ENCODE measurements at places on chromosomes 13 and 19. TPM values are rescaled to one million over a fixed set of nuclear protein-coding genes. Genes with fewer than 3 reads are reported as not detected.
A peak's percentile ranks its signal among the peaks of the same experiment; 100 is the strongest.

DNA sequence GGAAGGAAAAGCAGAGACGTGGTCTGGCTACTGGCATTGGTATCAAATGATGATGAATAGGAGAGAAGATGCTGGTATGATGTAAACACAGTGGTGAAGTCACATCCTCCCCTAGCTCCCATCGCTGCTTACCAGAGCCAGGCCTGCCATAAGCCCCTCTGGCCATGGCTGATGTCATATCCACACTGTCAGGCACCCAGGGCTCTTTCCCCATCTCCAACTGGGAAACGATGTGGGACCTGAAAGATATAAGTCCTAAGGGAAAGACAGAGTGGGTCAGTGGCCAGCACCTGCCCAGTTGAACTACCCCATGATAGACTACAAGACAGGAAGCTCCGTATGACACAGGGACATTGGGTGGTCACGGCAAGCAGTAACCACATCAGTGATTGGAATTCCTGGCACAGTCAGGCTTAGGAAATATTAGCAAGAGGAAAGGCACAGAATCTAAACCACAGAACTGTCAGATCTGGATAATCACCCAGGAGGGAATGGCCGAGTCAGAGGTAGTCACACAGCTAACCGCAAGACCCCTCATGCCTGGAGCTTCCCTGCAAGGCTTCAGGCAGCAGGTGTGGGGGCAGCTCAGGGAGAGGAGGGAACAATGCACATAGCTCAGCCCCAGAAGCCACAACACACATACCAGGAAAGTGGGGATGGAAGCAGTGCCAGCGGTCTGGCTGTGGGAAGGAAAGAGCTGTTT, 3.8 kb downstream of the ZNF792 start:
- no peak for DNase-seq

The LCP1 gene
- total RNA-seq: 0.63 TPM

The OR10H1 gene
- total RNA-seq: not detected

The ZNF625 gene
- 5.3 TPM for total RNA-seq

GRCh38 chr19:688214-688613, 7.0 kb downstream of the PRSS57 start:
- DNase-seq: no peak

The NCCRP1 gene
- not detected for total RNA-seq

GRCh38 chr13:73748404-73748803, 385.8 kb downstream of the KLF12 start:
- no peak for DNase-seq

- no peak for DNase-seq
Measured at GRCh38 chr19:35615036-35615435, 2.5 kb downstream of the HAUS5 start.

GRCh38 chr19:38888876-38889275, 10.5 kb downstream of the SIRT2 start:
- no peak for DNase-seq

GRCh38 chr13:106911627-106912026, 343.7 kb upstream of the ARGLU1 start:
- DNase-seq: no peak

GRCh38 chr13:27043013-27043412, 128.6 kb downstream of the USP12 start:
- peak; percentile 95 for DNase-seq

- DNase-seq: no peak
Measured at GRCh38 chr19:53332484-53332883, 1.1 kb upstream of the ZNF845 start.

The ADAMTSL5 gene
- total RNA-seq: not detected

- DNase-seq: no peak
Measured at GRCh38 chr13:74466020-74466419, 331.8 kb upstream of the KLF12 start.

DNA sequence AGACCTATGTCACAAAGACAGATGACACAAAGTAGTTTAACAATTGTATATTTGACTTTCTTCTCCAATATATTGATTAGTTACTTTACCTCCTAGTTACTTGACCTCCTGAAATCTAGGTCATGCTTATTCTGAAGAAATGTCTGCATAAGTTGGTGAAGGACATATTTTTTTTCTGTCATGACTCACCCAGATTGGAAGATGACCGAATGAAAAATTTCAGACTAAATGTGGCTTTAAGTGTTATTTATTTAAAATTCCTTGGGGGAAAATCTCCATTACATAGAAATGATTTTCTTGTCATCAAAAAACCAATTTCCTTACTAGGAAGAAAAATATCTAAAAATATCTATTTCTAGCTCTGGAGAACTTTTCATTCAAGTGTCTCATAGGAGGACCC, 217.1 kb downstream of the POSTN start:
- DNase-seq: no peak

DNA sequence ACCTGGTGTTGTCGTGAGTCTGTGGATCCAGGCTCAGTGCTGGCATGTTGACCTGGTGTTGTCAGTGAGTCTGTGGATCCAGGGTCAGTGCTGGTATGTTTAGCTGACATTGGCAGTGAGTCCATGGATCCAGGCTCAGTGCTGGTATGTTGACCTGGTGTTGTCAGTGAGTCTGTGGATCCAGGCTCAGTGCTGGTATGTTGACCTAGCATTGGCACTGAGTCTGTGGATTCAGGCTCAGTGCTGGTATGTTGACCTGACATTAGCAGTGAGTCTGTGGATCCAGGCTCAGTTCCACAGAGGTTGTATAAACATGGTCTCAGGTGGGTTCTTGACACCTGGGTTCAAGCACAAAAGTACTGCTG, 16.8 kb upstream of the PDCD2L start:
- no peak for DNase-seq

The MPND gene
- 0.52 TPM for total RNA-seq

DNA sequence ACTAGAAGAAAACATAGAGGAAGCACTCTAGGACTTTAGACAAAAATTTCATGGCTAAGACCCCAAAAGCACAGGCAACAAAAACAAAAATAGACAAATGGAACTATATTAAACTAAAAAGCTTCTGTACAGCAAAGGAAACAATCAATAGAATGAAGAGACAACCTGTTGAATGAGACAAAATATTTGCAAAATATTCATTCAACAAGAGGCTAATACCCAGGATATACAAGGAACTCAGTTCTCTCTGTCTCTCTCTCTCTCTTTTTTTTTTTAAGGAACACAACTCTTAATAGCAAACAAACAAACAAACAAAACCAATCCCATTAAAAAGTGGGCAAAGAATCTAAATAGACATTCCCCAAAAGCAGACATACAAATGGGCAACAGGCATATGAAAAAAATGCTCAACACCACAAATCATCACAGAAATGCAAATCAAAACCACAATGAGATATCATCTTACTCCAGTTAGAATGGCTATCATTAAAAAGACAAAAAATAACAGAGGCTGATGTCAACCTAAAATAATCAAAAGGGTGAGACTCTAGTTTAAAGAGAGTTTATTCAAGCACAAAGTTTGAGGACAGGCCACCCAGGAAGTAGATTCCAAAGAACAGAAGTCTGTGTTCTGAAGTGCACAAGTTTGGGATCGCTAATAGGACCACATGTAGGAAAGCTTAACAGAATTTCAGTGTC, 27.1 kb upstream of the SLC7A9 start:
- DNase-seq: no peak

GRCh38 chr19:55046975-55047622, 9.0 kb upstream of the GP6 start:
- no peak for DNase-seq

DNA sequence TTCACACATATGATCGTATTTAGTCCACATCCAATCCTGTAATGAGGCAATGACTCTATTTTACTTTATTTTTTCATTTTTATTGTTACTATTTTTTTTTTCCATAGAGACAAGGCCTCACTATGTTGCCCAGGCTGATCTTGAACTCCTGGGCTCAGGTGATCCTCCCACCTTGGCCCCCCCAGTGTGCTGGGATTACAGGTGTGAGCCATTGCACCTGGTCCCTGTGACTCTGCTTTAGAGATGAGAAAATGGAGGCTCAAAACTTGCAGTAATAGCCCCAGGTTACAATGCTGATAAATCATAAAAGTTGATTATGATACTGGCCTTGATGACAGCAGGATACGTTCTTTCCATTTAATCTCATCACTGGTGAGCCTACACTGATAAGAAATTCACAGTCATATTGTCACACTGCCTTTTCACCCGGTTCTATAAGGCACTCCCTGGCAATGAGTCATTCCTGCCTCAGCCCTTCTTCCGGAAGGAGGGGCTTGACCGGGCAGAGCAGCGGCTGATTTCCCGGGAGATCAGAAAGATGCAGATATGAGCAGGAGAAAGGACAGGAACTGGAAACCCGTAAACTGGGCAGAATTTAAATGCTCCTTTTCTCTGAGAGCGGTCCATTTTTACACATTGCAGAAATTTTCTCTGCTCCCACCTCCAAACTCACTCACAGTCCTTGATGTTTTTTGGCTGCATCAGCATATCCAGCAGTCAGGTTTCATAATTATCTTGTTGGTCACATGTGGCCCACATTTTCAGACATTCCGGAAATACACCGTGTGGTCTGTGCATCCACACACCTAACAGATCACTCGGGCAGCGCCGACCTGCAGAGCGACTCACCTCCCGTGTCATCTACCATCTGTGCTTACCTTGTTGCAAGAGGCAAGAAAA, 616.4 kb downstream of the EFNB2 start:
- DNase-seq: peak; percentile 8

The SIAH3 gene
- total RNA-seq: not detected

- DNase-seq: no peak
Measured at GRCh38 chr19:15885919-15886318, 12.0 kb downstream of the CYP4F2 start.

DNA sequence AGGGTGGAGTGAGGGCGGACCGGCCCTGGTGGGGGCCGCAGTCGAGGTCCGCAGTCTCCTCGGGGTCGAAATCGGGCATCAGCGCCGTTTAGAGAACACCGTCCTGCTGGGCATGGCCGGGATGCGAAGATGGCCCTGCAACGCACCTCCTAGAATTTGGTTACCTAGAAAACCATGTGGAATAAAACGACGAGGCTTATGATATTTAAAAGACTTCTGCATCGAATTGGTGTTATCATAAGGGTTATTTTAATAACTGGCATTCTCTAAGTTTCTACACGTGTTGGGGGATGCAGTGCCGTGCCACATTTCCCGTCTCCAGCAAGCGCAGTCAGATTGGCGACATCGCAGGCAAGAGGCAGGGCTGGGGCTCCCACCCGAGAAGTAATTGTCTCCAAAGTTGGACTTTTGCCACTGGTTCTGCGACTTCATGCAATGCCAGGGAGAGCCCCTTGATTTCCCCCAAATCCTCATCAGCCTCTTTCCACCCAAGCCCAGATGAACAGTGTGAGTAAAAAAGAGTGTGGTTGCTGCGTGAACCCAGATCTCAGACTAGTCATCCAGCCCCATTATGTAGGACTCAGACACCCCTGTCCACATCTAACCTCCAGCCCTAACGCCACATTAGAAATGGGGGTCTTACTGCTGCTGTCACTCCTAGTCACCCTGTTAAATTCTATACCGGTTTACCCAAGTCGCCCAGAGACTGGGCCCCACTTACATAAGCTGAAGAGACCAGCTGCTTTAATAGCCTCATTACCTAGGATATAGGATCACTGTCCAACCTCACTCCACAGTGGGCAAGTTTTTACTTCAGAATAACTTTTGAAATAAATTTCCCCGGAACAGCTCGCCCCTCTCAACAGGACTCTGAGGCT, 571 bp upstream of the DHRS12 start:
- no peak for DNase-seq

GRCh38 chr13:114259974-114260373, 21.4 kb upstream of the UPF3A start:
- DNase-seq: no peak

The NLRP4 gene
- not detected for total RNA-seq

GRCh38 chr13:94009701-94010100, 469.8 kb downstream of the DCT start:
- no peak for DNase-seq

DNA sequence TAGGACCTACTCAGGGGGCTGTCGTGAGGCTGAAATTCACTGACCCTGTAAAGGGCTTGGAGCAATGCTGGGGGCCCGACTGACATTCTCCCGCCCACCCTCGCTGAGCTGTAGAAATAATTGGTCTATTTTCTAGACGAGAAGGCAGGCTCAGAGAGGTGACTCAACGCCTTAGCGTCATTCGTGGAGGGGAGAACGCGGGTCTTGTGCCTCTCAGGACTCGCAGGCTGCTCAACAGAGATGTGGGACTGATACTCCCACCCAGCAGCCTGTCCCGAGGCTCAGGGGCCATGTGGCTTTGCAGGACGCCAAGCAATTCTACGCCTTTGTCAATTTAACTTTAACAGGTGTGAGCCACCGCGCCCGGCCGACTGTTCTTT, 23.6 kb upstream of the ASPDH start:
- DNase-seq: no peak

The LPAR2 gene
- total RNA-seq: not detected

GRCh38 chr19:30102239-30102638, 160.2 kb downstream of the URI1 start:
- DNase-seq: no peak

GRCh38 chr19:17294051-17294891, 9.0 kb downstream of the ABHD8 start:
- peak; percentile 43 for DNase-seq

The LIN7B gene
- 20.4 TPM for total RNA-seq

The ZNF492 gene
- not detected for total RNA-seq

GRCh38 chr19:30341611-30342201, 30.5 kb upstream of the ZNF536 start:
- no peak for DNase-seq

- DNase-seq: no peak
Measured at GRCh38 chr13:27923794-27924528, 4.2 kb downstream of the PDX1 start.

The PTH2 gene
- total RNA-seq: not detected

The RETN gene
- not detected for total RNA-seq

- no peak for DNase-seq
Measured at GRCh38 chr19:5393088-5393487, 52.5 kb upstream of the PTPRS start.

DNA sequence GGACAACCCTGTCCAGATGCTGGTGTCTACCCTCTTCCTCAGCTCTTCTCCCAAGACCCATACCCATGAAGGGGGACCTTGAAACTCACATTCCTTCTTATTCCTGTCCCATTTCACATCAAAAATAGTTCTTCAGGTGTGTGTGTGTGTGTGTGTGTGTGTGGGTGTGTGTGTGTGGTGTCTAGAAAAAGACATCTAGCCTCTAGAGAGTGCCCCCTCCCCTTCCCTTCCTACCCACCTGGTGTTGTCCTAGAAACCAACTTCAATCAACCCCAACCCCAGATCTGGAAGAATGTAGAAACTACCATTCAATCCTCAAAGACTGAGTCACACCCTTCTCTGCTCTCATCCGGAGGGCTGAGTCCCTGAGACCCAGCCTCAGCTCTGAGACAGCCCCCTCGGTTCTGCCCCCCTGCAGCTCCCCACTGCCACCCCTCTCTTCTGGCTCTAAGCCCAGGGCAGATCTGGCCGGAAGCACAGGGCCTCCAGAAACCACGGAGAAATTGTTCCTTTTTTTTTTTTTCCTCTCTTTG, 3.5 kb downstream of the KCNN4 start:
- DNase-seq: peak; percentile 57

The KLK15 gene
- total RNA-seq: not detected

GRCh38 chr19:11481534-11482383, 913 bp upstream of the ELAVL3 start:
- peak; percentile 96 for DNase-seq

- DNase-seq: no peak
Measured at GRCh38 chr19:24051516-24051915, 35.5 kb upstream of the ZNF254 start.

- no peak for DNase-seq
Measured at GRCh38 chr13:43244481-43244880, 221.1 kb downstream of the DNAJC15 start.

- DNase-seq: no peak
Measured at GRCh38 chr19:30897034-30897433, 452.2 kb downstream of the TSHZ3 start.

The FSD1 gene
- not detected for total RNA-seq

The GJA3 gene
- 3.3 TPM for total RNA-seq

The TUBB4A gene
- 0.03 TPM for total RNA-seq

- DNase-seq: peak; percentile 22
Measured at GRCh38 chr19:1105008-1105872, 1.4 kb downstream of the GPX4 start.
